ENCODE measurements at places on chromosomes 11 and 22. TPM values are rescaled to one million over a fixed set of nuclear protein-coding genes. Genes with fewer than 3 reads are reported as not detected.

DNA sequence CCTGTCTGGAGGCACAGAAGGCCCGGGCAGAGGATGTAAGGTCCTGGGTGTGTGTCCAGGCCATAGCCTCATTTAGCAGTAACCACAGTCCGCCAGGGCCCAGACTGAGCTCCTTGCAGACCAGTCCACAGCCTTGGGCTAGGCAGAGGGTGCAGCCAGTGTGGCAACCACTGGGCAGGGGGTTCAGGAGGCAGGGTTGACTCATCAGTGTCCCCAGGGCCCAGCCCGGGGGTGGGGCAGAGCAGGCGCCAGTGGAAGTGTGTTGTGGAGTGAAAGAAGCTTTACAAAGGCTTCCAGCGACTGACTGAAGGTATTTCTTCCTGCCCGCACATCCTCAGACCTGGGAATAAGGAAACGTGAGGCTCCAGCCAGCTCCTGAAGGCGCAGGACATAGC, 27.7 kb upstream of the WNT11 start:
- peak; percentile 18 for DNase-seq
- no peaks in the 10 kb centered on the region for H3K27me3 ChIP-seq
- H3K27ac ChIP-seq = peak overlapping the region; percentile 93
- no peak overlapping the region for H3K4me3 ChIP-seq
- peaks cover 15% of the 10 kb centered on the region for H3K4me1 ChIP-seq

GRCh38 chr11:112178936-112179335, 3.6 kb downstream of the BCO2 start:
- no peak for DNase-seq
- no peaks in the 10 kb centered on the region for H3K27me3 ChIP-seq
- no peaks in the 10 kb centered on the region for H3K36me3 ChIP-seq

DNA sequence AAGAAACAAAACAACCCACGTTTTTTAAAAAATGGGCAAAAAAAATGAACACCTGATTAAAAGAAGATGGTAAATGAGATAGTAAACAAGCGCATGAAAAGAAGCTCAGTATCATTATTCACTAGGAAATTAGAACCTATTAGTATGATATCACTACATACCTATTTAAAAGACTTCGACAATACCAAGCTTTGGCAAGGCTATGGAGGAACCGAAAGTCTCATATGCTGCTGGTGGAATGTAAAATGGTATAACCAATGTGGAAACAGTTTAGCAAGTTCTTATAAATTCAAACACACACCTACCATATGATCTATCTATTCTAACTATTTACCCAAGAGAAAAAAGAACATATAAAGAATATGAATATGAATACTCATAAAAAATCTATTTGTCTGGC, 143.8 kb downstream of the APOL5 start:
- no peak overlapping the region for H3K4me3 ChIP-seq
- H3K27me3 ChIP-seq = no peaks in the 10 kb centered on the region
- H3K27ac ChIP-seq = no peak overlapping the region
- no peaks in the 10 kb centered on the region for H3K4me1 ChIP-seq

DNA sequence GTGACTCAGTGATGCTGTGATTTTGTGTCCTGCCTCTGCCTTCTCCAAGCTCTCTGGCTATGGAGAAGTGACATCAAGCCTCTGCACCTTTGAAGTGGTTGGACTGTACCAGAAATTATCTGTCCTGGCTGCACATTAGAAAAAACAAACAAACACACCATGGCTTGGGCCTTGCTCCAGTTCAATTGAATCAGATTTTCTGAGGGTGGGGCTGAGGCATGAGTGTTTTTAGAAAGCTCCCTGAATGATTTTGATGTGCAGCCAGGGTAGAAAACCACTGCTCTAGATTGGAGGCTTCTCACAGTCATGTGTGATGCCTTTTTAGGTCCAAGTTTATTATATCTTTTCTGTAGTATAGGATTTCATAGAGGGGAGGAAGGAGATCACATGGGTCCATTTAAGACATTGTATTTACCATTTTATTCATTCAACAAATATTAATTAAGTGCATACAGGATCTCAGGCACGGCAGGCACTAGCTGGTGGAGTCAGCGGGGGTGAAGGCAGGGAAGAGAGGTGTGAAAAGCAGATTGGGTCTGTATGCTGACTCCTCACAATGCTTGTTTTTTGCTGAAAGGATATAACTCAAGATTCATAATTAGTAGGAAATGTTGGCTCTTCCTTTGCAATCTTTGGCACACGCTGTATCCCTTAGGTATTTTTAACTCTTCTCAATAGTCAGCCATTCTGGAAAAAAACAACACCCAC, 7.1 kb upstream of the VSTM5 start:
- no peak overlapping the region for H3K27ac ChIP-seq
- H3K36me3 ChIP-seq = no peaks in the 10 kb centered on the region
- DNase-seq = no peak
- no peaks in the 10 kb centered on the region for H3K27me3 ChIP-seq

- peaks cover 13% of the 10 kb centered on the region for H3K4me1 ChIP-seq
- peak overlapping the region; percentile 36 for H3K4me3 ChIP-seq
- H3K36me3 ChIP-seq = no peaks in the 10 kb centered on the region
- no peak for DNase-seq
Measured at GRCh38 chr22:46026899-46027210, 49.9 kb upstream of the WNT7B start.

- H3K4me3 ChIP-seq = no peak overlapping the region
- DNase-seq = no peak
- H3K27me3 ChIP-seq = no peaks in the 10 kb centered on the region
Measured at GRCh38 chr11:123110397-123110796, 48.5 kb upstream of the HSPA8 start.

- no peaks in the 10 kb centered on the region for H3K36me3 ChIP-seq
- no peak overlapping the region for H3K27ac ChIP-seq
- peak; percentile 20 for DNase-seq
- peaks cover 6% of the 10 kb centered on the region for H3K4me1 ChIP-seq
- H3K27me3 ChIP-seq = peaks cover 25% of the 10 kb centered on the region
- peak overlapping the region; percentile 1 for H3K4me3 ChIP-seq
Measured at GRCh38 chr11:66559142-66559865, 9.1 kb downstream of the CTSF start.

DNA sequence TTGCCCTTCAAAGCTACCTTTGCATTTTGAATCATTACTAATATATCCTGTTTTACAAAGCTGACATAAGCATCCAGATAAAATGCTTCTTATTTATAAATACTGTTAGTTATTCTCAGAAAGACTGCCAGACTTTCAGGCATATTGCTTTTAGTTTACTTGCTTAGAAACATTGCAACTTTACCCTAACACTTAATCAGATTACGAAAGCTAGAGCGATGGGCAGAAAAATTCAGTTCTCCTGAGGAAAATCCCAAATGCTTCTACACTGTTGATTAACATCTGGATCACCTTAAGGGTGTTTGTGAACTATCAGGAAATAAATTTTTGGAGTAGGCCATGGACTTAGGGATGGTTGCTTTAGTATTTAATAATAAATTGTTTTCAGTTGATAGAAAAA, 289.7 kb upstream of the MPPED2 start:
- no peaks in the 10 kb centered on the region for H3K27me3 ChIP-seq
- no peaks in the 10 kb centered on the region for H3K36me3 ChIP-seq
- peaks cover 4% of the 10 kb centered on the region for H3K4me1 ChIP-seq
- H3K4me3 ChIP-seq = no peak overlapping the region

DNA sequence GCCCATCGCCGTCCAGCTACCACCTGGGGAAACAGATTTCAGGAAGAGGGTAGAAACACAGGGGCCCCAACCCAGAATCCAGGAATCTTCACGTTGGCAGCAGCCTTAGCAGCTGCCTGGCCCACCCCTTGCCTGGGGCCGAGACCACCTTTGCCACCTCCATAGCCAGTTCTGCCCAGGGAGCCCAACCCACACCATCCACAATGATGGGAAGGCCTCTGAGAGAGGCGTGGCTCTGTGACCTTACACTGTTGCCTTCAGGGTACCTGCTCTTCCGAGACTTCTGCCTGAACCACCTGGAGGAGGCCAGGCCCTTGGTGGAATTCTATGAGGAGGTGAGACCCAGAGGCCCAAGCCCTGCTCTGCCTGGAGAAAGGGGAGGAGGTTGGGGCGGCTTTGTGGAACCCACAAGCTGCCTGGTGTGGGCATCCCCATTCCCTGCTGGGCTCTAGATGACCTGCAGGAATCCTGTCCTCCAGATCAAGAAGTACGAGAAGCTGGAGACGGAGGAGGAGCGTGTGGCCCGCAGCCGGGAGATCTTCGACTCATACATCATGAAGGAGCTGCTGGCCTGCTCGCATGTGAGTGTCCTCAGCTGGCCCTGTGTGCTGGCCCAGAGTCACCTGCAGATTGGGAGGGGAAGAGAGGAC, 10.0 kb upstream of the ANKRD13D start:
- no peak overlapping the region for H3K4me3 ChIP-seq
- peaks cover 41% of the 10 kb centered on the region for H3K4me1 ChIP-seq
- H3K36me3 ChIP-seq = peaks cover 11% of the 10 kb centered on the region
- H3K27me3 ChIP-seq = no peaks in the 10 kb centered on the region
- no peak for DNase-seq
- H3K27ac ChIP-seq = peak overlapping the region; percentile 97

DNA sequence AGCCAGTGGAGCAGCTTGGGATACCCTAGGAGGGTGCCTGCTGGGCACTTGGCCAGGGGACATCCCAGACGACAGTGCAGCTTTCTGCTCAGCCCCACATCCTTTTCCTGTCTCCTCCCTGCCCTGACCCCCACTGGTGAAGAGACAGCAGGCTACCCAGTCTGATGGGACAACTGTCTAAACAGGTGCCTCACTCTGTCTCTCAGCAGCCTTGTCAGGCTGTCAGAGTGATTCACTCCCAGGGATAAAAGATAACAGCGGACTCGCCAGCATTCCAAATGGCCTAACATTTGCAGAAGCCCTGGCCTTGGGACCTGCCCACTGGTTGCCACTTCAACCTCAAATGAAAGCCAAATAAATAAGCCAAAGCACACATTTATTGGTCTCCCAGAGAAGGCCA, 318.6 kb upstream of the PLET1 start:
- H3K27me3 ChIP-seq = no peaks in the 10 kb centered on the region
- H3K36me3 ChIP-seq = no peaks in the 10 kb centered on the region
- H3K27ac ChIP-seq = no peak overlapping the region
- no peaks in the 10 kb centered on the region for H3K4me1 ChIP-seq
- no peak for DNase-seq
- no peak overlapping the region for H3K4me3 ChIP-seq

- peaks cover 95% of the 10 kb centered on the region for H3K27me3 ChIP-seq
- no peak for DNase-seq
- H3K27ac ChIP-seq = no peak overlapping the region
- no peaks in the 10 kb centered on the region for H3K36me3 ChIP-seq
Measured at GRCh38 chr22:20427945-20428417, 9.6 kb downstream of the SCARF2 start.

DNA sequence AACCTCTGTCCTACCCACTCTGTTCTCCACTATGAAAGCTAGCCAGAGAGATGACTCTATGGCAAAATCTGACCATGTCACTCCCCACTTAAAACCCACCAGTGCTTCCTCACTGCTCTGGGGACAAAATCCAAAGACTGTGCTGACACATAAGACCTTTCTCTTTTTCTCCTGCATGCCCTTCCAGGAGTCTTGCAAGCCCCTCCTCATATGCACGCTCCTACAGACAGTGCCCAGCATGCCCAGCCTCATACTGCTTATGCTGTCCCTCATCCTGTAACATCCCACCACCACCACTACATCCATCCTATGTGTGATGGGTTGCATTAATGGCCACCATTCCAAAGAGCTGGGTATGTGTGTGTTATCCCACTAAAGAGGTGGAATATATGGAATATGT, 118.3 kb downstream of the BUD13 start:
- no peak overlapping the region for H3K4me3 ChIP-seq
- H3K27ac ChIP-seq = no peak overlapping the region
- no peaks in the 10 kb centered on the region for H3K36me3 ChIP-seq
- no peak for DNase-seq
- H3K4me1 ChIP-seq = no peaks in the 10 kb centered on the region

- peaks cover 27% of the 10 kb centered on the region for H3K27me3 ChIP-seq
- H3K4me1 ChIP-seq = peaks cover 4% of the 10 kb centered on the region
- no peak overlapping the region for H3K4me3 ChIP-seq
- no peak overlapping the region for H3K27ac ChIP-seq
- DNase-seq = no peak
Measured at GRCh38 chr22:45574069-45574703, 71.5 kb downstream of the FBLN1 start.

- H3K27me3 ChIP-seq = no peaks in the 10 kb centered on the region
- H3K27ac ChIP-seq = no peak overlapping the region
- no peaks in the 10 kb centered on the region for H3K4me1 ChIP-seq
- no peaks in the 10 kb centered on the region for H3K36me3 ChIP-seq
- DNase-seq = no peak
- no peak overlapping the region for H3K4me3 ChIP-seq
Measured at GRCh38 chr11:133984828-133985227, 28.1 kb upstream of the IGSF9B start.

DNA sequence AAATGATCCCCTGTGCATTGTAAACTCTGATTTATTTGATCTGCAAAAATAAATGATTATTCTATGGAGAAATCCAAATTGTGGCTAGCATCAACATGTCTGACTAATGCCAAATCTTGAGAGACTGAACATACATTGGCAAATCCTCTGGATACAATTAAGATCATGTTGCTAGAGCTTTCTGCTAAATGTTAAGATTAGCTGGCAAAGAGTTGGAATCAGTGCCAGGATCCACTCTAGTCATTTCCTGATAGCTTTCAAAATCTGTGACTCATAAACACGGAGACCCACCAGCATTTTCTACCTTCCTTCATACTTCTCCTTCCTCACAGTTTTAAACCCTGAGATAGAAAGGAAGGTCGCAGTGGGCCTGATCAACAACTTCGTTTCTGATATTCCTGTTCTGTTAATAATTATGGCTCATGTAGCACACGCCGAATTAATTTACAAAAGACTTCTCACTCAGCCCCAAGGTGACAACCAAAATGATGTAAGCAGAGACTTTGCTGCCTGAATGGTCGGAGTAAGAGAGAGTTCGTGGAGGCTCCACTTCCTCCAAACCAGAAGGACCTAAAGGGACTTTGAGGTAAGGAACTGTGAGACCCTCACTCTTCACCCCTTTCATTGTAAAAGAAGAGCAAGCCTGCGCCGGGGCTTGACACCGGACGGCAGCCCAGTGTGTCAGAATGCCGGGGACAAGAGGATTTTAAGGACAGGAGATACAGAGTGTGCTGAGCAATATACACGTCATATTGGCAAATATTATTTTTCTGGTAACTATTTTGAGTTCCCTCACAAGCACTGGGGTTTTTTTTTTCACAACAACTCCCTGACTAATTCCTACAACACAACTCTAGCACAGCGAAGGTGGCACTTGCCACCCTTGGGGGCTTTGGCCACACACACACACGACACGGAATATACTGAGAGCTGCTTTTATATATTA, 42.0 kb downstream of the SERPINH1 start:
- no peaks in the 10 kb centered on the region for H3K27me3 ChIP-seq
- no peak for DNase-seq
- no peaks in the 10 kb centered on the region for H3K36me3 ChIP-seq
- no peaks in the 10 kb centered on the region for H3K4me1 ChIP-seq

DNA sequence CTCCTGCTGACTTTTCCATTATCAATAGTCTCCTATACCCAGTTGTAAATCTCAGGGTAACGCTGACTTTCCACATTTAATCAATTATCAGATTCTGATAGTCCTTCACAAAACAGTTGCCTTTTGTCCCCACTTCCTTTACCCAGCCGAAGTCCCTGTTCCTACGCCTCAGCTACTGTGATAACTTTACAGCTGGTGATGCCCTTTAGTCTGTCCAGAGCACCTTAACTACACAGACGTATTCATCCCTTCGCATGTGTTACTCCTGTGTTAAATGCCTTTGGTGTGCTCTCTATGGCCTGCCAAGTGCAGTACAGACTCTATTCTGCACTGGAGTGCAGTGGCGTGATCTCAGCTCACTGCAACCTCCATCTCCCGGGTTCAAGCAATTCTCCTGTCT, 20.2 kb downstream of the SSH3 start:
- no peaks in the 10 kb centered on the region for H3K27me3 ChIP-seq
- H3K27ac ChIP-seq = no peak overlapping the region
- DNase-seq = no peak
- no peak overlapping the region for H3K4me3 ChIP-seq

Gene FERMT3
- 14.6 TPM for total RNA-seq

Gene SULT4A1
- not detected for total RNA-seq

Gene CCDC87
- not detected for total RNA-seq

All from transverse colon (tissue), 4 donors.